H4 (cell line): ENCODE measurements at places on chromosomes 5 and 9. TPM values are rescaled to one million over a fixed set of nuclear protein-coding genes. Genes with fewer than 3 reads are reported as not detected.
A peak's percentile ranks its signal among the peaks of the same experiment; 100 is the strongest.

Gene GDNF
- total RNA-seq, result not detected in 2 replicates

Gene AHRR
- 10.8 and 12.9 TPM in 2 replicates for total RNA-seq

Gene IL31RA
- total RNA-seq, result 7.6 and 10.5 TPM in 2 replicates

Gene RICTOR
- total RNA-seq, result 11.9 and 12.2 TPM in 2 replicates

Gene SOX30
- total RNA-seq, result not detected in 2 replicates

Gene PLPPR1
- total RNA-seq, result 12.0 TPM in 1 of 2 replicates, not detected in the other

Gene PDLIM4
- total RNA-seq, result 79.8 and 96.0 TPM in 2 replicates

Gene ZDHHC11B
- 0.19 and 0.35 TPM in 2 replicates for total RNA-seq

Gene C9orf153
- total RNA-seq, result not detected in 2 replicates

Gene C9orf50
- not detected in 2 replicates for total RNA-seq

Gene PCDHA4
- total RNA-seq, result 0.02 and 0.04 TPM in 2 replicates

Gene LRRC26
- total RNA-seq, result 0.10 and 0.12 TPM in 2 replicates

Gene IPO11
- 20.0 and 24.7 TPM in 2 replicates for total RNA-seq

- DNase-seq, result no peak
Measured at GRCh38 chr9:338602-339001, 123.9 kb downstream of the DOCK8 start.

- no peak for DNase-seq
Measured at GRCh38 chr5:34866989-34867471, 28.1 kb downstream of the TTC23L start.

DNA sequence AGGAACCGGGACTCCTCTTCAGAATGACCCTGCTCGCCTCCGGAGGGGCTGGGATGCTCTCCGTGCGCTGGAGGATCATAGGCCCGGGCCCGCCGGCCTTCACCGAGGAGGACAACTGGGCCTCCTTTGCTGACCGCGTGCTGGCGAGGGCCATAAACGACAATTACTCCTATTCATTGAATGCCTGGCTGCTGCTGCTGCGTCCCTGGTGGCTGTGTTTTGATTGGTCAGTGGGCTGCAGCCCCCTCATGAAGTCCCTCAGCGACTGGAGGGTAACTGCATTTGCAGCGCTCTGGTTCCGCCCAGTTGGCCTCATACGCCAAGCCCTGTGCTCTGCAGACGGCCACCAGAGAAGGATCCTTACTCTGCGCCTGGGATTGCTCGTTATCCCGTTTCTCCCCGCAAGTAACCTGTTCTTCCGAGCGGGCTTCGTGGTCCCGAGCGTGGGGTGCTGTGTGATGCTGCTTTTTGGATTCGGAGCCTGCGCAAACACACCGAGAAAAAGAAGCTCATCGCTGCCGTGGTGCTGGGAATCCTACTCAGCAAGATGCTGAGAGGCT is 16.6 kb downstream of the OR2V1 start:
- DNase-seq, result no peak

DNA sequence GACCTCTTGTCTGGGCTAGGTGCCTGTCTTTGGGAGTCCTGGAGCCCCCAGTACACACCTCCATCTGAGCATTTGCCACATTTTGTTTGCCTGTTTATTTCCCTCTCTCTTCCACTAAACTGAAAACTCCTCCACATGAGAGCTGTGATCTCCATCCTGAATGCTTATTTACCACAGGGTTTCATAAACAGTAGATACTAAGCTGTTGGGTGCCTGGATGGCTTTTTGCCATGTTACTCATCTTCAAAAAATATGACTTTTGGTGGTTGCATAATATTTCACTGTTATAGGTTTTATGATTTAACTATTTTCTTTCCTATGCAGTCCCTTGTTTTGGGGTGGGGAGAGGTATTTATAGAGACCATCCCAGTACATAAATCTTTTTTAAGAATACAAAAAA is 99.6 kb downstream of the APBA1 start:
- no peak for DNase-seq

- no peak for DNase-seq
Measured at GRCh38 chr9:31745468-31745867, 639.0 kb upstream of the ACO1 start.

- DNase-seq, result no peak
Measured at GRCh38 chr5:32158679-32158975, 15.5 kb downstream of the GOLPH3 start.

DNA sequence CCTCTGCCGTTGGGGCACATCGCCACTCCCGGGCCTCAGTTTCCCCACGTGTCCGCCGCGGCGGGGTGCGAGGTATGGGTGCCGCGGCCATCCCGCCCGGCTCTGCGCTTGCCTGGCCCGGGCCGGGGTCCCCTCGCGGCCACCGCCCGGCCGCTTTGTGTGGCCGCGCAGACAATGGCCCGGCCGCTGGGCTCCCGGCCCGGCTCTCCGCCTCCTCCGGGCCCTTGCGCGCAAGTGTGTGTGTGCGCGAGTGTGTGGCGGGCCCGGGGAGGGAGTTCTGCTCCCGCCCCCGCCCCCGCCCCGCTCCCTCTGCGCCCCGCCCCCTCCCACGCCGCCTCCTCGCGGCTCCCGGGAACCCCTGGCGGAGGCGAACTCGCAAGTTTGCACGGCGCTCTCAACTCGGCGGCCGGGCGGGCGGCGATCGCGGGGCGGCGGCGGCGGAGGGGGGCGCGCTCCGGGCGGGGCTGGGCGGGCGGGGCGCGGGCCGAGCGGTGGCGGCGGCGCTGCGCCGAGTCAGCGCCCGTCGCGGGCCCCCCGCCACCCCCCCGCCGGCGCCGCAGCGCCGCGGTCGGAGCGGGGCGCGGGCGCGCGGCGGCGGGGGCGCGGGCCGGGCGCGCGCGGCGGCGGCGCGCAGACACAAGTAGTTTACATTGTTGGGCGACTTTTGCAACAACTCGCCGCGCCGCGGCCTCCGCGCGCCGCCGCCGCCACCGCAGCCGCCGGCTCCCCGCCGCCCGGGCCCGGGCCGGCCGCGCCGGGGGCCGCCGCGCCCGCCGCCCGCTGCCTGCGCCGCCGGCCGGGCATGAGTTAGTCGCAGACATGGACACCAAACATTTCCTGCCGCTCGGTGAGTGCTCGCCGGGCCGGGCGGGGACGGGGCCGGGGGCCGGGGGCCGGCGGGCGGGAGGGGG is at the start of gene RXRA:
Gene RXRA, plus strand, starts transcription at position 643 of the 911 bp plus-strand sequence. Its CDS starts 177 bp downstream, at position 820.
- DNase-seq, result peak; percentile 79

DNA sequence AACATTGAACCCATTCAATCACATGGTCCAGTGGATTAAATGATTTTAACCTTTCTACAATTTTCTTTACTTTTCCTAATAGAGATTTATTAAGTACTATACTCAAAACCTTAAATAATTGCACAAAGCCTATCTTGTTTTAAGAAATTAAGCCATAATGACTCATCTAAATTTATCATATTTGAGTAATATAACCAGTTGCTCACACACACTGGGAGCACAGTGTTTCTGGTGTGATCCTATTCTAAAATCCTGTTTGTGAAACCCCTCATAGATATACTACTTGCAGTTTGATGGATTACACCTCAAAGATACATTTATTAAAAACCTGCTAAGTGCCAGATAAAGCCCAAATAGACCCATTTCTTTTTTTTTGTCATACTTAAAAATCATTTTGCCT is 668.3 kb upstream of the CDH18 start:
- DNase-seq, result no peak

GRCh38 chr5:145393426-145393825 is 441.7 kb downstream of the PRELID2 start:
- no peak for DNase-seq

- DNase-seq, result no peak
Measured at GRCh38 chr5:8184455-8185063, 315.6 kb downstream of the MTRR start.

DNA sequence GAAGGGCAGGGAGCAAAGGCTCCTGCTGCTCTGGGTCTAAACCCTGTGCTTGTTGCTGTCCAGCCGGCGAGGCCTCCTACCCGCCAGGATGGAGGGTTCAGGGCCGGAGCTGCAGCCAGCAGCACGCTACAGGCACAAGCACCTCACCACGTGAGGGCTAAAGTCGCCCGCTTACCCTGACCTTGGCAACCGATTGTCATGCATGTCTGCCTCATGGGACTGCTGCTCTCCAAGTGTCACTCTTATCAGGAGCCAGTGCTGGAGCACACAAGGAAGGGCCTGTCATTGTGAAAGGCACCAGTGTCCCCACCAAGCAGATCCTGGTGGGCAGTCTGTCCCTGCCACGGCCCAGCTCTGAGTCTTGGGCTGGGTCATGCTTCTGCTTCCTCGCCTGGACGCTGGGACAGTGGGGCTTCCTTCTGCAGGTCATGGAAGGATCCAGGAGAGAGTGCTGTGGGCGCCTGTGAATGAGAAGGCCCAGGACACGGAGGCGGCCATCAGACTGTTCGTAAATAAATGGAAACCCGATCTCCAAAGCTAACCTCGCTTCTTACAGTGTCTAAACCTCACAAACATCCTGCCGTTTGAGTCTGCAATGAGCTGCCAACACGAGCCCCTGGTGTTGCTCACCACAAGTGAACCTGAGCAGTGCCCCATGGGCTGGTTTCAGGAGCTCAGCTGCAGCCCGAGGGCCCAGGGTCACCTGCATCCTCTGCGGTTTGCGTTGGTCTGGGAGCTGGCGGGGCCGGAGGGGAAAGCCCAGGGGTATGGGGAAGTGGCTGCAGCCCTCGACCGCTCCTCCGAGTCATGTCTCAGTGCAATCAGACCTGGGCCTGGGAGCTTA is 58.2 kb upstream of the RXRA start:
- peak; percentile 40 for DNase-seq

DNA sequence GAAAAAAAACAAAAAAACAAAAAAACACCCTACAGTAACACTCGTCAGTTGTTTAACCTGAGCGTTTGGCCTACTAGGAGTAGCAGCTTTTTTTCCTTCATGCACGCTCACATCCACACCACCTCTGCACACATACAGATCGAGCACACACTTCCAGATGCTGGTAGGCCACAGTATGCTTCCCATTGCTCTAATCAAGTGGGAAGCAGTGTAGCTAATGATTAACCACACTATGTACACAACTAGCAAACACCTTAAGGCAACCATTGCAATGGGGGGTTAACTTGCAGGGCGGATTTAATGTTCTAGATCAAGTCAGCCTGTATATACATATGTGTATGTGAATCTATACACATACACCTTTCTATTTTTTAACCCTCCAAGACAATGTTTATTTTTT is 65.5 kb upstream of the GLRX start:
- DNase-seq, result no peak

DNA sequence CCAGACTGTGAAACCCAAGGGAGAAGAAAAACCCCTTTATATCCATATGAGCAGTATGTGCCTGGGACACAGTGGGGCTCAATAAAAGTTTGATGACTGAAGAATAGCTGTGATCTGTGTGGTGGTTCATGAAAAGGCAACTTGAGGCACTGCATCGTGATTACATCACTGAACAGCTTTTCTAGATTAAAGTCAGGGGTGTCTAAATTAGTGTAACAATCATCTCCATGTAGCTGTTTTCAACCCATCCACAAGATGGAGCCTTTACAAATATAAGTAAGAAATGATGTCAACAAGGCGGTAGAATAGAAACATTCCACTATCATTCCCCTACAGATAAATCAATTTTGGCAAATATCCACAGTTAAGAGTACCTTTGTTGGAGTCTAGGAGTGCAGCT is 55.5 kb downstream of the PRRC1 start:
- DNase-seq, result no peak

- DNase-seq, result no peak
Measured at GRCh38 chr5:17160756-17161040, 56.7 kb upstream of the BASP1 start.

- no peak for DNase-seq
Measured at GRCh38 chr5:94397508-94397907, 220.9 kb downstream of the KIAA0825 start.

DNA sequence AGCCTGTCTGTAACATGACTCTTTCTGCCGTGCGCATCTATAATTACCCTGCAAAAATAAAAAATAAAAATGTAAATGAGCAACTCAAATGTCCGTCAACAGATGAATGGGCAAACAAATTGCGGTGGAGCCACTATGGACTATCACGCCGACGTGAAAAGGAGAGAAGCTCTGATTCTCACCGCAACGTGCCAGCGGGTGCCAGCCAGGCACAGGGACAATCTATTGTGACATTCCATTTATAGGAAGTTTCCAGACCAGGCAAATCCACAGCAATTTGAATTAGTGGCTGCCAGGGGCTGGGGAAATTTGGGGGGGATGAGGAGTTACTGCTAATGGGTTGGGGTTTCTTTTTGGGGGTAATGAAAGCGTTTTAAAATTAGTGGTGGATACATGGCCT is 96.8 kb downstream of the VAV2 start:
- DNase-seq, result no peak

- peak; percentile 24 for DNase-seq
Measured at GRCh38 chr9:110255463-110256379, 586 bp downstream of the TXN start.

DNA sequence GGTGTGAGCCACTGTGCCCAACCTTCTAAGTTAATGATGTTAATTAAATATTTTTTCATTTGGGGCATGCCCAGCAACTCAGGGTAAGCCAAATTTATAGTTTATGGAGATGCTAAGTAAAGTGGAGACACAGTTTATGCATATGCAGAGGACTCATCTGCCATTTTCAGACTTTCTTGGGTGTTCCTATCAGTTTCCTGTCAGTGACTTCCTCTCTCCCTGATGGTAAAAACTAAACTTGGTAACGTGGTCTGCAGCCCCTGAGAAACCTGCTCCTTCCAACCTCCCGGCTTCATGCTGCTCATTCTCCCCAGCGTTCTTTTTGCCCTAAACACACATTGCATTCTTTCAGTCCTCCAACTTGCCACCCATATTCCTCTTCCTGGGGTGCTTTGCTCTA is 48.4 kb upstream of the TUT7 start:
- no peak for DNase-seq

- no peak for DNase-seq
Measured at GRCh38 chr9:90259311-90260246, 383.0 kb downstream of the DIRAS2 start.

GRCh38 chr5:123720955-123721354 is 209.0 kb downstream of the CSNK1G3 start:
- no peak for DNase-seq

GRCh38 chr5:78761840-78762239 is 113.3 kb upstream of the LHFPL2 start:
- no peak for DNase-seq

- no peak for DNase-seq
Measured at GRCh38 chr9:111916234-111916645, 19.6 kb downstream of the UGCG start.

DNA sequence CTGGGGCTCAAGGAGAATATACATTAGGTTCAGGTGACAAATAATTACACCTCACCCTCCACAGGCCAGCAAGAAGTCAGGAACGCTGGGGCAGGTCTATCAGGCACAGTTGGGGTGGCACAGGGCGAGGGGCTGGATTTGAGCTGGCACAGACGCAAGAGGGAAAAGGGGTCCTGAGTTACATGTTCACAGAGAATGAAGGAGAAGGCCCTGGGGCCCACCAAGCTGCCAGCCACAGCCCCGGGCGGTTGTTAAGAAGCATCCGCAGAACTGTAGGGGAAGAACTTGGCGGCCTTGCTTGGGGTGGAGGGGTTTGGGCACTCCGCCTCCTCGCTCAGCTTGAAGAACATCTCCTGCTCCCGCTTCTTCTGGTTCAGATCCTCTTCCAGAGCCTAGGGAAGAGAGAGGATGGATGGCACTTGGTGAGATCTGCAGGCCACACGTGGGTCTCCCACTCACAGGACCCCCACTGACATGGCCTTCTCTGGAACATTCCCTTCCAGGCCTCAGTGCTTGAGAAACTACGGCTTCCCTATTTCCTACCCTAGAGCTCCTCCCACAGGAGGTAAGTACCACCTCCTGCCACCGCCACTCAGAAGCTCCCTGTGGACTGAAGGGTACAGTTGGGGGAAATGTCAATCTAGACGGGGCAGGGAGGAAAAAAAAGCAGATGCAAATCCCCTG is 38.3 kb upstream of the FBXW11 start:
- no peak for DNase-seq
